ENCODE measurements at places on chromosomes 11 and 22.

- DNase-seq, result no peak
Observed at GRCh38 chr11:125140233-125140632, 24.3 kb upstream of the PKNOX2 start.

DNA sequence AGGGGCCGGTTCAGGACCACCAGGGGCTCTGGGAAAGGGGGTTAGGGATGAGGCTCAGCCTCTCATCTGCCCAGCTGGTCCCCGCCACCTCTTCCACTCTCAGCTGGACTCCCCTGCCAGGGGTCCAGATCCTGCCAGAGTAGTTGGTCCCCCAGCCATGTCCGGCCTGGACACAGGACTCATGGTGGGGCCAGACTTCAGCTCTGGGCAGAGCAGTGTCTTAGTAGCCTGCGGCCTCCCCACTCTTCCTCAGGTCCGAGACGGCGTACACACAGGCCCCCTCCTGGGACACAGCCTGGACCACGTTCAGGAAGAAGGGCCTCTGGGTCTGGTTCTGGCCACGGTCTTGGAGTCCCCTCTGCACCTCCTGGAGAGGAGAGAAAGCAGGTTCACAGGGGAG, 25.1 kb downstream of the GGT5 start:
- DNase-seq, result no peak

- DNase-seq, result no peak
Observed at GRCh38 chr11:14253840-14254239, 105.1 kb downstream of the RRAS2 start.

DNA sequence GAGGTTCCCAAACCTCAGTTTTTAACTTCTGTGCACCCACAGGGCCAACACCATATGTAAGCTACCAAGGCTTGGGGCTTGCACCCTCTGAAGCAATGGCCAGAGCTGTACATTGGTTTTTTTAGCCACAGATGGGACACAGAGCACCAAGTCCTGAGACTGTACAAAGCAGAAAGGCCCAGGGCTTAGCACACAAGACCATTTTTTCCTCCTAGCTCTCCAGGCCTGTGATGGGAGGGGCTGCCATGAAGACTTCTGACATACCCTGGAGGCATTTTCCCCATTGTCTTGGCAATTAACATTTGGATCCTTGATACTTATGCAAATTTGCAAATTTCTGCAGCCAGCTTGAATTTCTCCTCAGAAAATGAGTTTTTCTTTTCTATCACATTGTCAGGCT, 23.4 kb downstream of the CNTF start:
- no peak for DNase-seq

DNA sequence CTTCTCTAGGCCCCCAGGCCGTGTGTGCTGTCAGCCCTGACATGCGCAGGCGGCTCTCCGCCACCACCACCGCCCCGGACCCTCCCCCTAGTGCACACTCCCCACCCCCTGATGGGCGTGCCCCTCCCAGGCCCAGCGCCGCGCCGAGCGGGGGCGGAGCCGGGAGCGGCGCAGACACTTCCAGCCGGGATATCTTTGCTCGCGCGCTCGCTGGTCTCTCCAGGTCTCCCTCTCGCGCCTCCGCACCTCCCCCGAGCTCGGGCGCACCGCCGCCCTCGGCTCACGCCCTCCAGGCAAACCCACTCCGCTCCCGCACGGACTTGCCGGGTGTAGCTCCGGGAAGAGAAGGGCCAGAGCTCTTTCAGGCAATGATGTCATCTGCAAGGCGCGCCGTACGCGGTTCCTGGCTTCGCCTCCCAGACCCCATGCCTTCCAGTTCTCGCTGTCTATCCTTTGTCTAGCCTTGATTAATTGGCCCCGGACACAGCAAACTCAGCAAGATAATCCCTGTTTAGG, at the start of gene SCN3B:
Gene SCN3B, minus strand, starts transcription at position 59 of the 516 bp plus-strand sequence. CDS start 823 bp downstream, outside the sequence.
- DNase-seq, result no peak

GRCh38 chr22:27310966-27311697, 490.4 kb downstream of the MN1 start:
- no peak for DNase-seq

DNA sequence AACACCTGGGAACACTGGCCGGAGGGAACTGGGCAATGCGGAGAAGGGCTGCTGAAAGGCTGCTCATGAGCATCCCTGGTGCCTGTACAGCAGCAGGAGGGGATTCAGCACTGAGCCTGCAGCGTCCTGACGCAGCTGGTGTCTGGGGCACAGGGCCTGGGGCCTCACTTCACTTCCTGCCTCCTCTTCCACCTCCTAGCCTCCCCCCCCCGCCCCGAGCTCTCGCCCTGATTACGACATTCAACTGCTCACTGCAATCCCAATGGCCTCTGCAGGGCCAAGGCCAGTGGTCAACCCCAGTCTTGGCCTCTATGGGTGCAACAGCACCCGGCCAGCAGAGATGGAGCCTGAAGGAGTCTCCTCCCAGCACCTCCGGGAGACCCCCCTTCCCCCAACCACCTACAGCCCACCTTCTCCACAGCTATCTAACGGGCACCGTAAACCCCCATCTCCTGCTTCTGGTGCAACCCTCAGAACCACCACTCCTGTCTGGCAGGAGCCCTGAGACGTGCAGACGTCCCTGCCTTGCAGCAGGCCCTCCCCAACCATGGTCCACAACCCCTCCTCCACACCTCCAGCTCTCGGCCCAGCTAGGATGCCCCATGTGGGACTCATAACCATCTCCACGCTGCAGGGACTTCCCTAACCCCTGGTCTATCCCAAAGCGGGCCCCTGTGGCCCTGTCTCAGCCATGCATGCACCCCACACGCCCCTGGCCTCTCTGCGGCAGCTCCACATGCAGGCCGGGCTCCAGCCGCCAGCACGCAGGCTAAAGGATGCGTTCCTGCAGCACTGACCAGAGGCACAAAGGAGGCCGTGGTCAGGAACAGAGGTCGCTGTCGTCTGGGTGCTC, 38.2 kb downstream of the BRD1 start:
- no peak for DNase-seq

DNA sequence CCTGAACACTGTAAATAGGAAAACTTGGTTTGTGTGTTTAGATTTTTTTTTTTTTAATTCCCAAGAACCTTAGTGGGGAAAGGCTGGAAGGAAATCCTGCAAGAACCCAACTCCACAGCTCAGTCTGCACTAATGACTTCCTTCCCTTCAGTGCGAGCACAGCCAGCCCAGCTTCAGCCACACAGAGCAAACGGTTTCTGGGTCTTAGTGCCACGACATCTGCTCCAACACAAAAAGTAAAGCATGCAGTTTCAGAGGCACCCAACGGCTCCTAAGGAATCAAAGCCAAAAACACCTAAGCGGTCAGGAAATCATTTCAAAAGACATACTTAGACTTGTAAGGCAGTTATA, 236.1 kb downstream of the TTC28 start:
- no peak for DNase-seq

GRCh38 chr11:27445625-27446024, 27.0 kb downstream of the LGR4 start:
- DNase-seq, result no peak

Data from stimulated activated CD4-positive, alpha-beta T cell treated with anti-CD3 and anti-CD28 coated beads, Interleukin-2, amount 100 ng/mL, for 4 hours (primary cell).